Breast epithelium (tissue), 4 donors: ENCODE measurements at places on chromosomes 12 and 14. TPM values are rescaled to one million over a fixed set of nuclear protein-coding genes. Genes with fewer than 3 reads are reported as not detected.

OR4E2 gene
- total RNA-seq = not detected

KRT75 gene
- total RNA-seq = not detected

VASH1 gene
- 5.6 TPM for total RNA-seq

ADAMTS20 gene
- not detected for total RNA-seq

DNA sequence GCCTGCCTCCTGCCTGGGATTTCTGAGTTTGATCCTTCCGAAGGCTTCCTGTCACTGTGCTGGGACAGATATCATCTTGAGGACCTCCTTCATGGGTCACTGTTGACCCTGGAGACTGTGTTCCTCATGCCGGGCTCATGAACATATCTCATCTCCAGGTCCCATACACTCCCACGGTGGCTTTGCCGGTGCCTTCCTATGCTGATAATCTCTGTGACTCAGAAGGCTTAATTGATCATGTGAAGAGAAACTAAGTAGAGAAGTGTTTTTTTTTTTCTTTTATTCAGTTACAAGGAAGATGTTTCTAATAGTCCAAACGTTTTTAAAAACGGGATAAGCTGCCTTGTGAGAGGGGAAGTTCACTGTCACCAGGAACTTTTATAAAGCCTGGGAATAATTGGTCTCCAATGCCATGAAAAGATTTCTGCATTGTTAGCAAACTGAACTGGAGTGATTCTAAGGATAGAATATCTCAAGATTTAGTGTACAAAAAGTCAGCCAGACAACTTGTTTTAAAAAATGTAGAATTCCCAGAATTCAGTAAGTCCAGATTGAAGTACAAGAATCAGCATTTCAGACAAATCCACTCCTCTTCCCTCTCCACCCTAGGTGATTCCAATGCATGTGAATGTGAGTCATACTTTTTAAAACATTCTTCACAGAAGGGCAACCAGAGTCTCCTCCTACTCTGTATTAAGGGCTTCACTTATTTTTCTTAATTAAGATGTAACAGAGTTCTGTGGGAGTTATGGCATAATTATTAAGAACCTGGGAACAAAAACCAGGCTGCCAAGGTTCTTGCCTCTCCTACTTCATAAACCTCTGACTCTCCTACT is 139.8 kb upstream of the LGR5 start:
- no peak overlapping the region for H3K27ac ChIP-seq
- no peaks in the 10 kb centered on the region for H3K4me1 ChIP-seq
- no peaks in the 10 kb centered on the region for H3K27me3 ChIP-seq
- H3K36me3 ChIP-seq = no peaks in the 10 kb centered on the region
- DNase-seq = no peak
- no peak overlapping the region for H3K4me3 ChIP-seq

- no peak overlapping the region for H3K4me3 ChIP-seq
- no peaks in the 10 kb centered on the region for H3K36me3 ChIP-seq
- no peak overlapping the region for H3K27ac ChIP-seq
Observed at GRCh38 chr12:88509851-88510250, 70.4 kb downstream of the KITLG start.

GRCh38 chr12:20798554-20798953 is 12.0 kb upstream of the SLCO1B3 start:
- no peak for DNase-seq
- H3K4me3 ChIP-seq = no peak overlapping the region
- no peak overlapping the region for H3K27ac ChIP-seq
- H3K27me3 ChIP-seq = no peaks in the 10 kb centered on the region
